HuH-7.5 (cell line): ENCODE measurements at places on chromosomes 2 and 18.

DNA sequence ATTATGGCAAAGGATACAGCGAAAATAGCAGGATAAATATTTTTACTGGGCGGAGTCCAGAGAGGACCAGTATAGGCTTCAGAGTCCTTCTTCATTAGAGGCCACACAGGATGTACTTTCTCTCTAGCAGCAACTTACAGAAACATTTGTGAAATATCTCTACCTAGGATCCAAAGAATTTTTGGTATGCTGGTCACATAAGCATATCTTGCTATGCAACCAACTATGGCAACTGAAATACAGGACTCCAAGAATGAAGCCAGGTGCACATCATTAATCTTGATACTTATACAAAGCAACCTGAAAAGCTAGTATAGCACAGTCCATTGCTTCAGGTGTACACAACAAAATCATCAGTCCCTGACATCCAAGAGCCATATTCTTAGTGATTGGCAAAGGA is 59.1 kb upstream of the NABP1 start:
- no peak for DNase-seq

DNA sequence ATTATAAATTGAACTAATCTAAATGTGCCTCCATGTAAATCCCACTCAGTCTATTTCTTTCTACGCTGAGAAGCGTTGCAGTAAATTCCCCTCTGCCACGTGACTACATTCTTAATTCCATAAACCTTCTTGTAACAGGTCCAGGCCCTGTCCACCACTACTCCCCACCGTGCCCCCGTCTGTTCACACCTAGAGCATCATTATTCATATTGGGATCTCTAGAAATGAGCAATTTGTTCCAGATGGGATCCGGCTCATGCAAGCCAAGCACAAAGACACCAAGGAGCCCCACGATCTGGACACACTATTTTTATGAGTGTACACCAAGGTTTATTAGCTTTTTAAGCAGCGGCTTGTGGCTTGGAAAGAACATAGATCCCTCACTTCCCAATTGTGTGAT is 38.2 kb downstream of the BOLA3 start:
- DNase-seq = no peak

GRCh38 chr18:58998401-58999203 is 133.9 kb downstream of the ZNF532 start:
- no peak for DNase-seq

- DNase-seq = no peak
Measured at GRCh38 chr18:22394428-22394827, 23.3 kb downstream of the CTAGE1 start.

DNA sequence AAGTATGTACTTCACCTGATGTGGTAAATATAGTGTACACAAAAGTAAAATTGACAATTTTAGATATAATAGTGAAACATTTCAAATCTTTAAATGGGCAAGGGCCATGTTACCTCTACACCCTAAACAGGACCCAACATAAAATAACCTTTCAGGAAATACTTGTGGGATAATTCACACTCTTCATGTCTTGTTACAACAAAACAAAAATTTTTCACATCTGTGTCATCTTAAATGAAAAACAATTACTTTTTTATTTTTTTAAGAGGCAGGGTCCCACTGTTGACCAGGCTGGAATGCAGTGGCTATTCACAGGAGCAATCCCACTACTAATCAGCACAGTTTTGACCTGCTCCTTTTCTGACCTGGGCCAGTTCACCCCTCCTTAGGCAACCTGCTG is 42.1 kb downstream of the SRBD1 start:
- DNase-seq = no peak

GRCh38 chr2:86251840-86252266 is 52.6 kb downstream of the MRPL35 start:
- DNase-seq = no peak

DNA sequence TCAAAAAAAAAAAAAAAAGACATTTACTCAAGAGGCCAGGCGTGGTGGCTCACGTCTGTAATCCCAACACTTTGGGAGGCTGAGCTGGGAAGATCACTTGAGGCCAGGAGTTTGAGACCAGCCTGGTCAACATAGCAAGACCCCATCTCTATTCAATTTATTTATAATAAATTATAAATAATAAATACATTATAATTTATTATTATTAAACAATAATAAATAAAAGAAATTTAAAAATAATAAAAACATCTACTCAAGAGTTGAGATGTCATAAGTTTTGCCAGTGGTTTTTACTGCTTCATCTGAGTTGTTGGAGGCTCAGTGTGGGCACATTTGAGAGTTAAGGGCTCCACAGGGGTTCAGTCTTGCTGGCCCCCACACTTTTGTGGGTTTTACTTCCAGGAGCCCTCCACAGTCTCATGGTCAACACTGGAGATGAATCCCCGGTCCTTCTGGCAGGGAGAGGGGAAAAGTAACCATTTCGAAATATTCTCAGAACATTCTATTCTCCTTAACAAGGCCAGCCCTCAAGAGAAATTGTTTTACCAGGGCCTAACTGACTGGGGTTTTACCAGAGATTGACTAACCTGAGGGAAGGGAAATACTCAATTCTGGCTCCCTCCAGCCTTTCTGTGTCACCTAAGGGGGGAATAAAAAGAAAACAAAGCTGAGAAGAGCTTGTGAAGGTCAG is 51.6 kb upstream of the NCOA1 start:
- no peak for DNase-seq

DNA sequence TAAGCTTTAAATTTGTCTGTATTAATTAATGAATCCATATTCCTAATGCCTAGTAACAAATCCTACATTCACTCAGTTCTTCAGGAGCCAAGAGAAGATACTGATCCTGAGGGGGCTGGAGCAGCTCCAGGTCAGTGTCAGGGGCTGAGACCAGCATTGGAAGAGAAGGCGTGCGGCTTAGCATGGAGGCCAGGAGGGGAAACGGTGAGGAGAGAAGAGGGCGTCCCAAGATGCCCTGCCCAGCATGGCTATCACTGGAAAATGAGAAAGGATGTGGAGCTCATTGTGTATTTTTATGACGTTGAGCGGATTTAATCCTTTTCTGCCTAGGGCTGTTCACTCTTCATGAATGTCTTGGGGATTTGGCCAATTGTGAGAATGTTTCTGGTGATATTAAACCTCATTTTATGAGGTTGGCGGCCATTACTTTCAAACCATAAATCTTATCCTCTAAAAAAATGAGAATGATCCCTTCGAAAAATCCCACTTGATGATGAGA is 131.7 kb downstream of the KCTD1 start:
- no peak for DNase-seq
